NCI-H345 (cell line): ENCODE measurements at places on chromosomes 4 and X.
A peak's percentile ranks its signal among the peaks of the same experiment; 100 is the strongest.

DNA sequence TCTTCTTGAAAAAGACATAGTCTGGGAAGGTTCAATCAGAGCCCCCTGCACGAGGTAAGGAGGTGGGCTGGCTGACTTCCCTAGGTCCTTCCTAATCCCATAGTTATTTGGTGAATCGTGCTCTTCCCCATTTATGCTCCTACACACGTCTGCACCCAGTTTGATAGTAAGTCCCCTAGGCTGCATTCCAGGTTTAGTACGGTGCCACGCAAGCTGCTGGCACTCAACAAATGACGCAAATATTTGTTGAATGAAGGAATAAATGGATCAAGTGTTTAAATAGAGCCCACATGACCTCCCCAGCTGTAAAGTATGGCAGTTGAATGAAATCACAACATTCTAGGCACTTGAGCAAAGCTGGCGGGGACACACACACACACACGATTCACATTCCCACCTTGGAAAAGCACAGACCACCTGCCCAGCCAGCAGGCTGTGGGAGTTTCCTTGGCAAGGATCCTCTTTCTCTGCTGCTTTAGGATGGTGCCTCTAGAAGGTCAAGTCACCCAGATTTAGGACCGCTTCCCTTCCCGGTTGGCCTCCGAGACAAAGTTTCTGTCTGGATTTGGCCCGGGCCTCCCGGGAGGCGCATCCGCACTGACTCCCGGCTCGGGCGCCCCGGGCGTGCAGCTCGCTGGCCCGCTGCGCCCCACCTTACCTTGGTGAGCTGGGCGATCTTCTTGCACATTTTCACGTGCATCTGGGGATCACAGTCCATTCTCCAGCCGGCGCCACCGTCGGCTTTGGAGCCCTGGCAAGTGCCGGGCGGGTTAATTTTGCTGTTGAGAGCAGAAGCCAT lies 721 bp downstream of the FAM184B start:
- peak; percentile 69 for DNase-seq

DNA sequence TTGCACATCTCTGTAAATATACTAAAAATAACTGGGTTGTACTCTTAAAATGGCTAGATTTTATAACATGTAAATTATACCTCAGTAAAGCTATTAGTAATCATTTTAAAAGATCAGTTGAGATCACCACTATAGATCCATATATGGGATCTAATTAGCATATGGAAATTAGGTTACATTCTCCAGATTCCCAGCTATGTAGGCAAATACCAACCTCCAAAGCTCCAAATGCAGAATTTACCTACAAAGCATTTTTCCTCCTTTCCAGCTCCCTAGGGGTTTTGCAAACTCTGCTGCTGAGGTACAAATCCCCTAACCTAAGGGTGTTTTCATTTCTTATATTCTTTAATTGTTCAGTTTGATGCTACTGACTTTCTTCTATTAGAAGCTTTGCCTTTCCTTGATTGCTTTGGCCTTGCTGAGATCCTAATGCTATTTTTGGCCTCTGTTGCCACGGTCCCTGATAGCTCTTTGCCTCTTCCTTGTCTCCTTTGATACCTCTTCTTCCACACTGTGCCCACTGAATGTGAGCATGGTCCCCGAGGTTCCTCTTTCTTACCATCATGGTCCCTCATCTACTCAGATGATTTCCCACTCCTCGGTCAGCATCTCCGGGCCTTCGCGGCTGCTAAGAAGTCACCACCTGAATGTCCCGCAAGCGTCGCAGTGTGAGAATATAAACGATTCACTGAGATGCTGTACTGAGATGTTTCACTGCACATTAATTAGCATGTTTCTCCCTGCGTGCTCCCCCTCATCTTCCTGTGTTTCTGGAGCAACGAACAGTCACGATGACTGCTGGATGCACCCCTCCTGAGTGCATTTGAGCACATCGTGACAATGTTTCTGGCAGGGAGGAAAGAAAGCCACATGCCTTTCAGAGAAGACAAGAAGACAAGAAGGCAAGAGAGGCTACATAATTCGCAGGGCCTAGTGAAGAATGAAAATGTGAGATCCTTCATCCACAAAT lies 23.8 kb downstream of the ENPP6 start:
- DNase-seq = no peak

DNA sequence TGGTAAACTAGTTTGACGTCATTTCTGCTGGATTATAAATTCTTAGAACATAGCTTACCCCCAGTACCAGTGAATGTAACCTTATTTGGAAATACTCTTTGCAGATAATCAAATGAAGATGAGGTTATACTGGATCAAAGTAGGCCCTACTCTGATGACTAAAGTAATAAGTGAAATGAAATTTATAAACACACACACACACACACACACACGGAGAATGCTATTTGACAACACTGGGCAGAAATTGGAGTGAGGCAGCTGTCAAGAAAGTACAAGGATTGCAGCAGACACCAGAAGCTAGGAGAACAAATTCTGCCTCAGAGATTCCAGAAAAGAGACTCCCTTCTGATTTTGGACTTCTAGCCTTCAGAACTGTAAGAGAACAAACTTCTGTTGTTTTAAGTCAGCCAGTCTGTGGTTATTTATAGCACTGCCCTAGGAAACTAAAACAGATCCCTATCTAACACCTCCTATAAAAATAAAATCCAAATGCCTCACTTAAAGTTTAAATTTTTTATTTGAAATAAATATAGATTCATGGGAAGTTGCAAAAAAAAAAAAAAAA lies 448.6 kb downstream of the PCDH18 start:
- no peak for DNase-seq

DNA sequence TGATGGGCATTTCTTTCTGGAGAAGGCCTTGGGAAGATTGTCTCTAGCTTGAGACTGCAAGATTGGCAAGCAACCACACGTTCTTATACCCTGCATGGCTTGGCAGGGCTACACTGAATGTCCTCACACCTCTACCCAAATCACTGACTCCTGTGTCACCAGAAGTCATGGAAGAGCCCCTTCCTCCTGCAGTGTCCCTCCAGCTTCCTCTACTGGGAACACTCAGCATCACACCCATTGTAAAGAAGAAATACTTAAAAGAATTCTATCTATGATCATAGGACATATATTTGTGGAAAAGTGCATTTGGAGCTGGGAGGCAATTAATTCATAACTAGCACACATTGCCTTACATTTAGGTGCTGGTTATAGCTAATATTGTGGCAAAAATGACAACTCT lies 113.1 kb downstream of the CCSER1 start:
- DNase-seq = no peak

- DNase-seq = no peak
These were observed 13.8 kb upstream of the SH3TC1 start for GRCh38 chr4:8185295-8185694.

DNA sequence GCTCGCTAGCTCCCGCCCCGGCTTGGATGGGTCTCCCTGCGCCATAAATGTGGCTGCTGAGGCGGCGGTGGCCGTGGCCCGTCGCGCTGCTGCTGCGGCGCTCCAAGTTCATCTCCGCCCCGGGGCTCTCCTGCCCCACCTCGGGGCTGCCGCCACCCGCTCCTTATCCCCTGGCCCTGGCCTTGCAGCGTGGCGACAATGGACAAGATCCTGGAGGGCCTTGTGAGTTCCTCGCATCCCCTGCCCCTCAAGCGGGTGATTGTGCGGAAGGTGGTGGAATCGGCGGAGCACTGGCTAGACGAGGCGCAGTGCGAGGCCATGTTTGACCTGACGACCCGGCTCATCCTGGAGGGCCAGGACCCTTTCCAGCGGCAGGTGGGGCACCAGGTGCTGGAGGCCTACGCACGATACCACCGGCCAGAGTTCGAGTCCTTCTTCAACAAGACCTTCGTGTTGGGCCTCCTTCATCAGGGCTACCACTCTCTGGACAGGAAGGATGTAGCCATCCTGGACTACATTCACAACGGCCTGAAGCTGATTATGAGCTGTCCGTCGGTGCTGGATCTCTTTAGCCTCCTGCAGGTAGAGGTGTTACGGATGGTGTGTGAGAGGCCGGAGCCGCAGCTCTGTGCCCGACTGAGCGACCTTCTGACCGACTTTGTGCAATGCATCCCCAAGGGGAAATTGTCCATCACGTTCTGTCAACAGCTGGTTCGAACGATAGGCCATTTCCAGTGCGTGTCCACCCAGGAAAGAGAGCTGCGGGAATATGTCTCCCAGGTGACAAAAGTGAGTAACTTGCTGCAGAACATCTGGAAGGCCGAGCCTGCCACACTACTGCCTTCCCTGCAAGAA lies 763 bp downstream of the USP38 start:
- DNase-seq = peak; percentile 34

GRCh38 chr4:8532245-8532781 lies 47.9 kb upstream of the GPR78 start:
- no peak for DNase-seq

DNA sequence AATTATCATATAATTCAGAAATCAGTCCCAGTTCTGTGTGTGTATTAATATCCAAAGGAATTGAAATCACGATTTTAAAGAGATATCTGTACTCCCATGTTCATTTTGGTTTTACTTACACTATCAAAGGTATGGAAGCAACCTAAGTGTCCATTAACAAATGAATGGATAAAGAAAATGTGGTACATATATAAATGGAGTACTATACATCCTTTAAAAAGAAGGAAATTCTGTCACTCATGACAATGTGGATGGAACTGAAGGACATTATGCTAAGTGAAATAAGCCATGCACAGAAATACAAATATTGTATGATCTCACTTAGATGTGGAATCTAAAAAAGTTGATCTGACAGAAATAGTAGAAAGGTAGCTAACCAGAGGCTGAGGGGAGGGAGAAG lies 63.8 kb downstream of the CD99L2 start:
- no peak for DNase-seq

- no peak for DNase-seq
These were observed 84.0 kb downstream of the CCSER1 start for GRCh38 chr4:90211174-90211573.

DNA sequence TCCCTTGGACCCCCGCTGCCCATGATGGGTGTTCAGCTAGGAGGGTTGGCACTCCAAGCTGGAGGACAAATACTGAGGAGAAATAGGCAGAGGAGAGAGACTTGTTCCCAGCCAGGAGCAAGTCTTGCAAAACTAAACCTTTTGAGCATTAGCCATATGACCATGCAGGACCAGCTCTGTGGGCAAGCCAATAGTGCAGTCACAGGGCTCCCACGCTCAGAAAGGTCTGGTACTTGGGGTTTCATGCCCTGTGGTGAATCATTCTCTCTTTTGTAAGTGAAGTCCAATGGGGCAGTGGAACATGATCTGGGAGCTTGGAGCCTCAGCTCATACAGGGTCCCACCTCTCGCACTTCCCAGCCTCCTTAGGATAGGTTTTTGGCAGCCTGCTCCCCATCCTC lies 300.9 kb downstream of the BCOR start:
- DNase-seq = no peak

DNA sequence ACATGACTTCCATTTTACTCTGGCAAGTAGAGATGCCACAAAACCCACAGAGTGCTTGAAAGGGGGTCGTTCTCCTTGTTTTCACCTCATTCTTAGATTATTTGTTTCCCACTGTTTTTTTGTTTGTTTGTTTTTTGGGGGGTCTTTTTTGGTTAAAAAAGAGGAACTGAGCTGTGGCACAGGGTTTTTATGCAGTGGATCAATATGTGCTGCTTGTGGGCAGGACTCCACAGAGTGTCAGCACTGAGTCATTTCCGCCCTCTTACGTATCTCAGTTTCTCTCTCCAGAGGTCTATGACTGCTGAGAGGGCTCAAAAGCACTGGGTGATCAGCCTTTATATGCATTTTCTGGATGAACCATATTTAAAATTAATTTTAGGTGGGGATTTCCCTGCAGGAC lies 268.1 kb upstream of the GRID2 start:
- no peak for DNase-seq

- no peak for DNase-seq
These were observed 164.8 kb downstream of the PTTG2 start for GRCh38 chr4:38124961-38125360.

- DNase-seq = no peak
These were observed 874.0 kb upstream of the AGA start for GRCh38 chr4:178316211-178316610.

- DNase-seq = no peak
These were observed 16.9 kb downstream of the ZFP42 start for GRCh38 chr4:188012426-188012945.

GRCh38 chr4:119835613-119835910 lies 207.0 kb upstream of the PDE5A start:
- DNase-seq = no peak

DNA sequence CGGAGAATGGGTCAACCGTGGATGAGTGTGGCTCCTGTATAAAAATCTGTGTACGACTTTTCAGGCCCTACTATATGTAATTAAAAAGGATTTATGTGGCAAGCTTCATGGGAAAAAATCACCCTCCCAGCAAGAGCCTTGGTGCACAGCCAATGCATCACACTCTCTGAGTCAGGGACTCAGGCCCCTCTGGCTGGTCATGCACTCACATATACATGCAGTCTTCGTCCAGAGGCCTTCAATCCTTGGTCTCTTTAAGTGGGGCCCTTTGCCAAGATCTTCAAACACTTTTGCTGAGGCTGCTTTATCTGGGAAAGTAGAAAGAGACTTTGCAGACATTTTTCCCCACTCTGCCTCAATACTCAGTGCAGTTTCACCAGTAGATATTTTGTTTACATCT lies 311.4 kb upstream of the FSTL5 start:
- no peak for DNase-seq

DNA sequence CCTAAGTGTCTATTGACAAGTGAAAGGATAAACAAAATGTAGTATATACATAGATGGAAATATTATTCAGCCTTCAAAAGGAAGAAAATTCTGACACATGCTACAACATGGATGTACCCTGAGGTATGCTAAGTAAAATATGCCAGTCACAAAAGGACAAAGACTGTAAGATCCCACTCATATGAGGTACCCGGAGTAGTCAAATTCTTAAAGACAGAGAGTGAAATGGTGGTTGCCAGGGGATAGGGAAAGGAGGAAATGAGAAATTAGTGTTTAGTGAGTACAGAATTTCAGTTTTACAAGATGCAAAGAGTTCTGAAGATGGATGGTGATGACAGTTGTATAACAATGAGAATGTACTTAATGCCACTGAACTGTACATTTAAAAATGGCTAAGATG lies 102.3 kb upstream of the NAP1L5 start:
- no peak for DNase-seq

GRCh38 chrX:131399678-131400428 lies 110.7 kb upstream of the IGSF1 start:
- no peak for DNase-seq

- DNase-seq = no peak
These were observed 32.6 kb upstream of the PHF8 start for GRCh38 chrX:54076903-54077302.

DNA sequence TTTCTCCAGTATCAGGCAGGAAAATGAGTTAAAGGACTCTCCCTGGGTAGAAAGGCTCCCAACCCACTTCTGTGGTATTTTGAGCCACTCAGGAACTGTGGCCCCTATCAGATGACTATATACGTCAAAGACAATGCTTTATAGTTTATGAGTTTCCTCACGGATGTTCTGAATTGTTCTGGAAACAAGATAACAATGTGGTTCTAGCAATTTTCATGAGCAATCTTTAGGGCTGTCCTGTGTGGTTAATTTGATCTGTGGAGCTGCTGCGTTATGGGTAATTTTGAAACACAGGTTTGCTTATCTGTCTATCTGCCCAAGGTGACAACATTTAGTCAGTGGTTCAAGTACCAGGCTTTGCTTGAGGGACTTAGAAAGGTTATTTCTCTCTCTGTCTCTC lies 46.7 kb upstream of the IL2 start:
- DNase-seq = no peak

GRCh38 chrX:50430917-50431575 lies 39.6 kb downstream of the DGKK start:
- DNase-seq = no peak
